ENCODE measurements at places on chromosomes 11 and 22.

- no peak for DNase-seq
Observed at GRCh38 chr11:2828585-2829330, 56.8 kb downstream of the CDKN1C start.

DNA sequence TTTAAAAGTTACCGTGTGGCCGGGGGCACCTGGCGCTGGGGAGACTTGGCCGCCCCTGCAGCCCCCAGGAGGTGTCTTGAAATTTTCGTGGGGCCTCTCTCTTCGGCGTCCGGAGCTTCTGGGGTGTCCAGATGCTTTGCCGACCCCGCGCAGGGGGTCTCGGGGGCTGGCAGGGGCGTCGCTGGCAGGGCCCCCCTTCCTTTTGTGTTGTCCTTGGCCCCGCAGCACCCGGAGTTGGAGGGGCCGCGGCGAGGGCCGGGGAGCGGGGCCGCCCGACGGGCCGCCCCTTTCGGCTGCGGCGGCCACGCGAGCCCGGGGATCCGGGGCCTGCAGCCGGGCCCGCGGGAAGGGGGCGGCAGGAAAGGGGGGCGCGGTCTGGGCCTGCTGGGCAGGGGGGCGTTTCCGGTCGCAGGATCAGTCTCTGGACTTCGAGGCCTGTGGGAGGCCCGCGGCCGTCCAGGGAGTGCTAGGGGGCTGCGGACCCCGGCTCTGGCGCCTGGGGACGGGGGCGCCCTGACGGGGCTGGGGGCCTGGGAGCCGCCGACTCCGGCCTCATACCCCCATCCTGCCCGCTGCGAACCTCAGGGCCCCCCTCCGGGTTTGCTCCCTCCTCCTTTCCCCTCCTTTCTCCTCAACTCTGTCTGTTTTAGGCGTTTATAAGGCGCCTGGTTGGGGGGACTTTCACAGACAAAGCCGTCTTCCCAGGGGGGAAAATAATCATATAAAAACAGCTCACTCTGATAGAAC is 869 bp downstream of the ZC3H7B start:
- no peak for DNase-seq

DNA sequence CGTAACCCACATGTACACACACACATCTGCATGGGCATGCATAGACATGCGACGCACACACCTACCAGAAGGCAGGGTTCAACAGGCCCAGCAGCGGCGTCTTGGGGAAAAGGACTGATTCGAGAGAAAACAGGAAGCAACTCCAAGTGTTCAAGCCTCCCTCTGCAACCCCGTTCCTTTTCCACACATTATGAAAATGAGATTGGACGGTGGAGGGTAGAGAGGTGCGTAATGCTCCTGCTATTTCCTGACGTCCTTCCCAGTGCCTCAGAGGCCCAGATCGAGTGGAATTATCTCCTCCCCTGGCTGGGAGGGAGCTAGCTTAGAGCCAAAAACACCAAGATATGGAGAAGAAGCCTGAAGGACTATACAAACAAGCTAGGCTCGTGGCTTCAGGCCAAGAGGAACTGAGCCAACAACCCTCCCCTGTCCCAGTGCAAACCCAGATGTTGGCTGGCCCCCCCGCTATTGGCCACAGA is 289.2 kb downstream of the MN1 start:
- DNase-seq = no peak

DNA sequence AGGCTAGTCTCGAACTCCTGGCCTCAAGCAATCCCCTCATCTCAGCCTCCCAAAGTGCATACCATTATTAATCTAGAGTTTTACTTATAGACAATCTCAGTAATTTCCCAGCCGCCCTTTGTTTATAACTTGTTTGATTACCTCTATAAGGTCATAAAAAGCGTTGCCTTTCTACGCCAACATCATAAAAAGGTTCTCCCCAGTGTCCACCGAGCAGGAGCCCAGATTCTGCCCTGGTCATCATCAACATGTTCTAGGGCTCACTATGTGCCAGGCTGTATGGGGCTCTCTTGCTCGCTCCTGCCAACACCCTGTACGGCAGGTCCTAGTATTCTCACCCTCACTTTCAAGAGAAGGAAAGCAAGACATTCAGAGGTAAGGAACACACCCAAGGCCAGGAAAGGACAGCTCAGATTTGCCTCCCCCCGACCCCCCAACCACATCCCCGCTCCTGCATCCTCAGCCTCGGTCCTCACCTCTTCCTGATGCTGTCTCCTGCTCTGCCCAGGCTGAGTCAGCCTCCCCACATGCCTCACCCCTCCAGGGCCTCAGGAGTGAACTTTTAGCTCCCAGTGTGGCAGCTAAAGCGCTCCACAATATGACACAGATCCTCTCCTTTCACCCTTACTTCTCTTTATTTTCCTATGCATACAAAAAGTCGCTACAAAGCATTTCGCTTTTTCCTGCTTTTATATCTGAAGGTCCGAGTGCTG is 14.3 kb downstream of the ARFGAP3 start:
- no peak for DNase-seq

- DNase-seq = no peak
Observed at GRCh38 chr11:134488512-134488911, 76.5 kb upstream of the B3GAT1 start.

DNA sequence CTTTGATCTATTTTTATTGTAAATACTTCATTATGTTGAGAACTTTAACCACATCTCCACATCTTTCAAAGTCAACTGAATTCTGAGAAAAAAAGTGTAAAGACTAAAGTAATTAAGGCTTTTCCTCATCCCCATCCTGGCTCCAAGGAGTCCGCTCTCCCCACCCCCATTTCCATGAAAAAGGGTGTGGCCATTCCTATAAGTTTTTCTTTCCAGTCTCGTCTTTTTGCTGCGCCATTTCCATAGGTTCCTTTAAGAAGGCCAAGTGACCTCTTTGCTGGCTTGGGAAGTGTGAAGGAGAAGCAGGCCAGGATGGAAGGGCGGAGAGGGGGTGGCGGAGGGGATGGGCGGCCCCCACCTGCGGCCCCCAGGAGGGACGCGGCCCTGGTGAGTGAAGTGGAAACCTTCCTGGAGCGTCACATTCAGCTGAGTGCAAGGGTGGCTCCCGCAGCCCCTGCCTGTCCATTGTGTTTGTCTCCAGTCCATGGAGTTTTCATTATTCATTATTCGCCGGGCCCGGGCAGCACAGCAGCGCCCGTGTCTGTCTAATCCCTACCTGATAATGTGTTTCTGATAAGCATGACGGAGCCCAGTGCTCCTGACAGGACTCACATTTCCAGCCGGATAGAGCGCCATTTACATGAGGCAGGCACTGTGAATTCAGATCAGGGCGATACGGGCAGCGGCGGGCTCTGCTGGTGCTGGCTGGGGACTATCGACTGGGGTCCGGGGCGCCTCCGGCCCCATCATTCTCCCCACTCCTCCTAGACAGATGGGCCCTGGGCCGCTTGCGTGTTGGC is 739.8 kb downstream of the OPCML start:
- no peak for DNase-seq

GRCh38 chr11:130165601-130166456 is 6.2 kb downstream of the ST14 start:
- no peak for DNase-seq

- no peak for DNase-seq
Observed at GRCh38 chr11:57376095-57377090, 4.6 kb downstream of the PRG3 start.

- DNase-seq = no peak
Observed at GRCh38 chr22:37672206-37672919, 3.1 kb upstream of the LGALS1 start.

GRCh38 chr11:34380696-34381095 is 22.9 kb upstream of the ABTB2 start:
- DNase-seq = no peak

- DNase-seq = no peak
Observed at GRCh38 chr11:73463359-73463758, 87.2 kb downstream of the RELT start.

DNA sequence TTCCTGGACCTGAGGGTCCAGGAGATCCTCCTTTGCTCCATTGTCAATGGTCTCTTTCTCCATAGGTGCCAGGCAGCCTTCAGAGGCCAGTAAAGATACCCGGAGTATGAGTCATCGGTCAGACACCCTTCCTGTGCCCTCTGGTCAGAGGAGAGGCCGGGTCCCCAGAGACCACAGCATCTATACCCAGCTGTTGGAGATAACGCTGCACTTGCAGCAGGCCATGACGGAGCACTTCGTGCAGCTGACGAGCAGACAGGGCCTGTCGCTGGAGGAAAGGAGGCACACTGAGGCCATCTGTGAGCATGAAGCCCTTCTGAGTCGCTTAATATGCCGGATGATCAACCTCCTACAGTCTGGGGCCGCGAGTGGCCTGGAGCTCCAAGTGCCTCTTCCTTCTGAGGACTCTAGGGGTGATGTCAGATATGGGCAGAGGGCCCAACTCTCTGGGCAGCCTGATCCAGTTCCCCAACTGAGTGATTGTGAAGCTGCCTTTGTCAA is at the start of gene ACCSL:
TSS of gene ACCSL (plus strand) at position 51 of the 501 bp plus-strand sequence. CDS start at position 107, 56 bp downstream.
- no peak for DNase-seq
